Small intestine (tissue), 16 donors: ENCODE measurements at places on chromosomes 4 and X. TPM values are rescaled to one million over a fixed set of nuclear protein-coding genes. Genes with fewer than 3 reads are reported as not detected.

PNMA5 gene
- polyA plus RNA-seq = not detected

EDA2R gene
- polyA plus RNA-seq = 0.03 TPM

IL2 gene
- not detected for polyA plus RNA-seq

GC gene
- polyA plus RNA-seq = 3.0 TPM

PPP2R2C gene
- not detected for polyA plus RNA-seq

SAGE1 gene
- not detected for polyA plus RNA-seq

CSN1S1 gene
- polyA plus RNA-seq = not detected

PCSK1N gene
- polyA plus RNA-seq = 18.9 TPM

SNCA gene
- 3.6 TPM for polyA plus RNA-seq

EREG gene
- 15.4 TPM for polyA plus RNA-seq

MCUB gene
- 3.5 TPM for polyA plus RNA-seq

UGT2B17 gene
- 121 TPM for polyA plus RNA-seq

CFI gene
- 43.7 TPM for polyA plus RNA-seq

ALPK1 gene
- polyA plus RNA-seq = 26.9 TPM

MAGEA11 gene
- polyA plus RNA-seq = not detected

CXorf58 gene
- polyA plus RNA-seq = 0.54 TPM

ASB12 gene
- polyA plus RNA-seq = not detected

SATL1 gene
- not detected for polyA plus RNA-seq

CDS1 gene
- 29.9 TPM for polyA plus RNA-seq

CT45A5 gene
- not detected for polyA plus RNA-seq

CXorf49 gene
- polyA plus RNA-seq = not detected
